ENCODE measurements at places on chromosomes 7 and 10.

DNA sequence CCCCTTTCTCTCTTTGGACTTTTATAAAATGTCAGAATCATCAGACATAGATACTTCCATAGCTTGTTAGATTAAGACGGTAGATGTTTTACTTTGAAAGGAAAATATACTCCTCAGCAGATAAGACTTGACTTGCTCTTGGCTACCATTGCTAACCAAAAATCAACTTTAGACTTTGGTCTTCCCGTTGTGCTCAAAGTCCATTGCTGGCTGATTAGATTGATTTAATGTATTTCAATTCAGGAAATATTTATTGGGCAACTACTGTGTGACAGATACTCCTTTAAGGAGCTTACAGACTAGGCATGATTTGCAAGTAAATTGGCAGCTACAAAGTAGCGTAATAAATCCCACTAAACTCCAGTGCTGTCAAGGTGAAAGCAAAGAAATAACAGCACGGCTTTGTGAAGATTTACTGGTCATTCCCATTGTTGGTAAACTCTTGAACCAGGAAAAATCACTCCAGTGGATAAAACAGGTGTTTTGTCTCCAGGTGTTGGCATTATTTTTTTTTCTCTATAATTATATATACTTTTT lies 95.7 kb upstream of the ARMC3 start:
- no peak for DNase-seq

- DNase-seq, result peak; percentile 27
Observed at GRCh38 chr7:29946428-29947186, 43.0 kb downstream of the SCRN1 start.

GRCh38 chr7:16561943-16562342 lies 35.3 kb downstream of the LRRC72 start:
- DNase-seq, result no peak

DNA sequence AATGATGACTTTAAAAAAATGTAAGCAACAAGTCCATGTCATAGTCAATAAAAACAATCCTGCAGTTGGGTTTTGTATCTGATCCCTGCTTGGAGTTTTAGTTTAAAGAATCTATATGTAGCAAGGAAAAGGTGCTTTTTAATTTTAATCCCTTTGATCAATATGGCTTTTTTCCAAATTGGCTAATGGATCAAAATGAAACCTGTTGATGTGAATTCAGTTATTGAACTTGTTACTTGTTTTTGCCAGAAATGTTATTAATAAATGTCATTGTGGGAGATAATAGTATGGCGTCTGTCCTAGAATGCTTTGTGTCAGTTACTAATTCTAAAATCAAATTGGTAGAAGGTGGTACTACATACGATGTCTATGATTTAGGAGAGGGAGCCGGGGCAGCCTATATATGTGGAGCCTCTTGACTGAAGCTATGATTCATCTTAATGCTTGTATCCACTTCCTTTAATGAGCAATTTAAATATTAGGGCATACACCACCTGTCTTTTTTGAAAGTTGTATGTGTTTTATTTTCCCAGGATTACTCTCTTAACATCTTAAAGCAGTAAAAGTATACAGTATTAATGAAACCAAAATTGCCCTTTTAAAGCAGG lies 10.3 kb upstream of the PBLD start:
- DNase-seq, result no peak

DNA sequence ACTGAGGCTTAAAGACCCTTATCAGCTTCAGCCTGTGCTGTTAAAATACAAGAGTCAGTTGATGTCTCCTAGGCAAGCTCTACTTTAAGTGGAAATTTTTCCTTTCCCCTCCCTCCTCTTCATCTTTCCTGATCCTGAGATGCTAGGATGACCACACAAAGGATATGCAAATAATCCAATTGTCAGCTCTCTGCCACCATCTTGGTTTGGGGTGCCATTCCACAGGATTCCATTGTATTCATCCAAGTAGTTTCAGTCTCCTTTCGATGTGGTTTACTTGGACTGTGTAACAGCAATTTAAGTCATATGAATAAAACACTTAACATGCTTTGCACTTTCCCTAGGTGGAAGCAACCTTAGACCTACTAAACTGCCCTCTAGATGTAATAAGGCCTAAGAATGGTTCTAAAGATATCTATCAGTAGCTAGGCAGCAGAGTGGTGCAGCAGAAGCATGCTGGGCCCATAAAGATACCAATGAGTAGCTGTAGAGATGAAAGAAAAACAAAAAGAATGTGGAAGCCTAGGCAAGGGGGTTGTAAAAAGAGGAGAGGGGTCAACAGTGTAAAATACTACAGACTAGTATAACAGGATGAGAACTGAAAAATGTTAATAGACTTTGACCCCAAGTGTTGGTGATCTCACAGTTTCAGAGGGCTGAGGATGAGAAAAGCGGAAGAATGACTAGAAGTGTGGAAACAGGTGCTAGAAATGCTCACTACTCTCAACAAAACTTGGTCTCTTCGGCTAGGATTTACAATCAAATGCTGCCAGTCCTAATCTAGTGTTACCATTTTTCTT lies 2.4 kb upstream of the CFAP69 start:
- no peak for DNase-seq

DNA sequence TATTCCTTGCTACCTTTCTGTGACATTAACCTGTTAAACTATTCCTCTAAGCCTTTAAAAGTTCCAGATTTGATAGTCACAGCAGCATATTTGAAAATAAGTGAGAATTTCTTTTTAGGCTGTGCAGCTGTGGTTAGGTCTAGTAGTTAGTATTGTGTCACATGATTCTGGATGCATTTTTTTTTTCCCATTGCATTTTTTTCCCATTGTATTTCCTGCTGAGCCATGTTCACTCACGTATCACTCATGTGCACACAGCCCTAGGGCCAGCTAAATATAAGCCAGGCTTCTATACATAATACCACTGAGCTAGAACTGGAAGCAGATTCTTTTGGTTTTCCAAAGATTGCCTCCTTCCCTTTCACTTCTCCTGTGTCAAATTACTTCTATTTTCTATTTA lies 37.4 kb downstream of the DNAJC9 start:
- peak; percentile 77 for DNase-seq

DNA sequence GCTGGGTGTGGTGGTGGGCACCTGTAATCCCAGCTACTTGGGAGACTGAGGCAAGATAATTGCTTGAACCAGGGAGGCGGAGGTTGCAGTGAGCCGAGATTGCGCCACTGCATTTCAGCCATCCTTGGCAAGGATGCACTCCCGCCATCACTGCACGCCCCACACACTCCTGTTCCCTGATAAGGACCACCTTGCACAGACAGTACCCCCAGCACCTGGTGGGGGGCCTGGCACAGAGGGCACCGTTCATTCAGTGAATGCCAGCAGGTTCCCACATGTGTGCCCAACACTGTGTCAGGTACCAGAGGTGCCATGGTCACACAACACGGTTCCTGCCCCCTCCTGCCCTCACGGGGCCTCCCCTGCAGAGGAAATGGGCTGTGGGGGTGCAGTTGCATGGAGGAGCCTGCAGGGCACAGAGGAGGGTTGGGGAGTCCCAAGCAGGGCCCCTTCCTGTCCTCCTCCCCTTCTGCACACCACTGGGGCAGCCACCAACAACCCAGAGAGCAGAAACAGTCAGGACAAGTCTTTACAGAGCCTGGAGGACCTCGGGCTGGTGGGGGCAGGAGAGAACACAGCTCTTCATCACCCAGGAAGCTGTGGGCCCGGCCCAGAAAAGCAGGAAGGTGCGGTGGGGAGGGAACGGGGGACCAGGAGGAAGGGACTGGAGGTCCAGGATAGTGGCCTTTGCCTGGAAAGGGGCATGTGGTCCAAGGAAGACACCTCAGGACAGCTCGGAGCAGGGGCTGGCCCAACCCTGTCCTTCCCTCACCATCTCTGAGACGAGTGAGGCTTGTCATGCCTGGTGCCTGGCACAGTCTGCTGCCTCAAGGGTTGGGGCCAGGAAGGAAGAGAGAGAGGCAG lies 7.1 kb downstream of the CRYGN start:
- no peak for DNase-seq

DNA sequence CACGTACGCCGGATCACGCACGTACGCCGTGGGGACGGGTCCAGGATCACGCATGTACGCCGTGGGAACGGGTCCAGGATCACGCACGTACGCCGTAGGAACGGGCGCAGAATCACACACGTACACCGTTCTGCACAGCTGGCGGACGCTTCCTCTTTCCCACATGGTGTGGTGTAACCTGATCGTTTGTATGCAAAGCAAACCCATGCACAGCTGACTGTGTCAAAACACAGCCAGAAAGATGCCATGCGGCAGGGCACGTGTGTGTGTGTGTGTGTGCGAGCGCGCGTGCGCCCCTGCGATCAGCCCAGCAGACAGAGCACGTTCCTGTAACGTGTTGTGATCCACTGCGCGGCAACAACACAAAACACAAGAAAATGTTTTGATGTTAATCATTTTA lies 573.6 kb downstream of the DNAJB6 start:
- no peak for DNase-seq

- no peak for DNase-seq
Observed at GRCh38 chr7:23700046-23700445, 10.0 kb upstream of the STK31 start.

DNA sequence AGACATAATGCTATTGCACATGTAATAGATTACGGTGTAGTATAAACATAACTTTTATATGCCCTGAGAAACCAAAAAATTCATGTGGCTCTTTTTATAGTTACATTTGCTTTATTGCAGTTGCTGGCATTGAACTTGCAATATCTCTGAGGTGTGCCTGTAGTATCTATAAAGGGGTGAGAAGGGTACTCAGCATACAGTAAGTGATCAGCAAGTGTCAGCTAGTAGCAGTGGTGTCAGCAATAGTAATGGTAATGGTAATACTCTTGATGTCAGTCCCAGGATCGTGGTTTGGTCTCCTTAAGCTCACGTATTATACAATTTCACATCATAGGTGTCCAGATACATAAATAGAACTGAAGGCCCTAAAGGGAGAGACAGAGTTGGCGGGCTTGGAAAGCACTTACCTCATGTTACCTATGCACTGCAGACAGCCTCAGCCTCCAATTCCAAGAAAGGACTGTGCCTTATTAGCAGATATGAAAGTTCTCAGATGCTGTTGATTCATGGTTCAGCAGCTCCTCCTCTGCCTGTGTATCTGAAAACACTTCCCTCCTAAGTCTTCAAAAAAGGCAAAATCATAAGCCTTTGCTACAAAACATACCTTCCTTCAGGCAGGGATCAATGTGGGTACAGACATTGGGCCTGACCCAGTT lies 6.6 kb upstream of the GIMAP7 start:
- no peak for DNase-seq

GRCh38 chr10:96501985-96502384 lies 11.7 kb downstream of the TLL2 start:
- peak; percentile 82 for DNase-seq

- no peak for DNase-seq
Observed at GRCh38 chr7:142941541-142941940, 2.3 kb downstream of the LLCFC1 start.

DNA sequence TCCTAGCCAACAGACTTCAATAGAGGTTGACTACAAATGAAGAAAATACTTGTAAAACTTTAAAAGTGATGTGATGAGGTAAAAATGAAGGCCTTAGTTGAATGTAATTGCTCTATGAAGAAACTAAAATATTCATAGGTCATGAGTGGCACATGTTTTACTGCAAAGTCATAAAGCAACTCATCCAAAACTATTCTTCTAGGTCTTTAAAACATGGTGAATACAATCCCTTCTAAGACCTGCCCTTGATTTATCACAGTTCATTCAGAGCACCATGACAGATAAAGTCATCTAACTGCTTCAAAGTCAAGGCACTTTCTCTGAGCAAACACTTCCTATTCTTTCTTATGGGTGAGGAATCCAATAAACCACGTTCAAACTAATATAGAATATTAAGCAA lies 713.5 kb downstream of the SORCS1 start:
- no peak for DNase-seq

DNA sequence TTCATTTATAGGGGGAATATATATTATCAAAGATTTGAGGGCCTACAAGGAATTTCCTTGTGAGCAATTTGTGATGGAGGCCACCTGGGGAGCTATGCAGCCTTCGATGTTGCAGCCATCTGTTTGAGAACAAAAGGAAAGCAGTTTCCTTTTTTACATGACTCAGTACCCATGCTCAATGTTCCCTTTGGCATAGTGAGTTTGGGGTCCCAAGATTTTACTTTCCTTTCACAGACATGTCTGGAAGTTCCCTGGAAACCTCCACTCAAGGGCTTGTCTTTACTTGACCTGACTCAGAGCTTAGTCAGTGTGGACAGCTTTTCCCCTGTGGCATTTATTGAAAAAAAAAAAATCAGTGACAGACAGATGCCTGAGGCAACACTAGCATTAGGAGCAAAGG lies 73.5 kb upstream of the VIPR2 start:
- DNase-seq, result peak; percentile 33

GRCh38 chr10:114084215-114084614 lies 40.5 kb downstream of the ADRB1 start:
- DNase-seq, result no peak

DNA sequence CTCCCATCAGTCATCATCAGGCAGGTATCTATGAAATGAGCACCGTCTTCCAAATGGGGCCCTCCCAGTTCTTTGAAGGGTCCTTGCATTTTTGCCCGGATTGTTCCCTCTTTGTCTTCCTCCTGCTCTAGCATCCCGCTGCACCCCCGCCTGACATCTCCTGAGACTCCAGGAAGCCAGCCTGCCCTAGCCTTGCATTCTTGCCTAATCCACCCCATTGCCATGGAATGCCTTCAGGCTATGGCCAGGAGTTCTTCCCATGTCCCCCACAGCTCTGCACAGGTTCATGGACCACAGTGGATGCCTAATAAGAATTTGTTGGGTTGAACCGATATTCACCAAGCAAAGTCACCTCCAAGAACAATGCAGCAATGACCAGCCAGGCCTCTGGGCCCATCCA lies 62.1 kb downstream of the ZMIZ1 start:
- DNase-seq, result no peak

GRCh38 chr7:2451171-2452073 lies 24.8 kb downstream of the GRIFIN start:
- DNase-seq, result peak; percentile 73

GRCh38 chr7:99505324-99505662 lies 831 bp downstream of the ZKSCAN5 start:
- DNase-seq, result no peak

GRCh38 chr10:96665306-96665705 lies 55.0 kb downstream of the PIK3AP1 start:
- DNase-seq, result peak; percentile 53

DNA sequence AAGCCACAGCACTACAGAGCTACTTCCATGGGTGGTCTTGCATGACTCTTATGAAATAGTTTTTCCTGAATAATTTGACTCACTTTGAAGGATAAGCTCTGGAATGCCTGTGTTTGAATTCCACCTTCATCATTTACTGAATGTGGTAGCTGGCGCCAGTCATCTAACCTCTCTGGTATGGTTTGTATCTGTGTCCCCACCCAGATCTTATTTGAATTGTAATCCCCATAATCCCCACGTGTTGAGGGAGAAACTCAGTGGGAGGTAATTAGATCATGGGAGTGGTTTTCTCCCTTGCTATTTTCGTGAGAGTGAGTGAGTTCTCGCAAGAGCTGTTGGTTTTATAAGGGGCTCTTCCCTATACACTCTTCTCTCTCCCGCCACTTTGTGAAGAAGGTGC lies 11.2 kb upstream of the SLC13A1 start:
- DNase-seq, result no peak
